ENCODE measurements at places on chromosomes 13 and 19.

DNA sequence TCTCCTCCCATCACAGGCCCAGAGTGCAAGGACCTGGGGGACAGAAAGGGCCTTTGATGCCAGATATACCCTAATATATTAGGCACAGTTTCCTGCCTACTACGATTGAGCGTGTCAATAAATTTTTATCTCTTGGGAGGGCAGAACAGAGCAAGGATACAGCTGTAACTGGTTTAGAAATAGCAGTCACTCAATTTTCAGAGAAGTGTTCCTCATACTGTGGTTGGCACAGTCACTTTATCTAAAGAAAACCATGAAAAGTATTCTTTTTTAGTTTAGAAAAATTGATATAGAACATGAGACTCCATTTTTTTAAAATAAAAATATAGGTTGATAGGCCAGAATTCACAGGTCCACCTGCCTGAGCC lies 460 bp upstream of the ZNF155 start:
- no peak for DNase-seq

DNA sequence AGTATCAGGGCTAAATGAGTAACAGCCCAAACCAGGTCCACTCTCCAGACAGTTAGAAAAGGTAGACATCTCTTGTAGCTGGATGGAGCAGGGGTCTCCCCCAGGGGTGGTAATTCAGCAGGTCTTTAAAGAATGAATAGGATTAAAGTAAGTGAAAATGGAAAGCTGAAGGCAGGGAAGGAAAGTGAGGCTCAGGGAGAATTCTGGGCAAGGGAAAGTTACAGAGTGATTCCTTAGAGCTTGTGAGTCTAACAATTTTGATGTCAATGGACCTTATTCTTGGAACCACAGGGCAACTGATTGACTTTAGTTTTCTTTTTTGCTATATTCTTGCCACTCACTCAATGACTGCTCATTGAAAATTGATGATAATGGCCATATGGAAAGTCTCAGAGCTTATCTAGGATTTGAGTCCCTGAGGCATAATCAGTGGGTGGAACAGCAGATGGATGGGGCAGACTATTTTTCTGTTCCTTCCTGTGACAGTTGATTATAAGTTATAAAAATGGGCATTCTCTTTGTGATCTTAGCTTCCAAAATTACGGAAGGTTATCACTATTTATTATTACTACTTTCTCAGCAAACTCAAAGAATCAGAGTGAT lies 76.9 kb downstream of the LRCH1 start:
- no peak for DNase-seq

GRCh38 chr13:63541336-63541735 lies 2125.7 kb upstream of the PCDH20 start:
- DNase-seq: no peak

- DNase-seq: no peak
These were observed 34.6 kb upstream of the LDLR start for GRCh38 chr19:11054628-11055027.

GRCh38 chr13:106143930-106144709 lies 391.3 kb downstream of the EFNB2 start:
- no peak for DNase-seq

All from spleen (tissue), 13 donors.